ENCODE measurements at places on chromosomes 6 and 20.

- DNase-seq: no peak
Measured at GRCh38 chr20:47406849-47407682, 50.6 kb upstream of the ZMYND8 start.

GRCh38 chr6:36793913-36794712 lies 45.1 kb downstream of the CPNE5 start:
- peak; percentile 17 for DNase-seq

DNA sequence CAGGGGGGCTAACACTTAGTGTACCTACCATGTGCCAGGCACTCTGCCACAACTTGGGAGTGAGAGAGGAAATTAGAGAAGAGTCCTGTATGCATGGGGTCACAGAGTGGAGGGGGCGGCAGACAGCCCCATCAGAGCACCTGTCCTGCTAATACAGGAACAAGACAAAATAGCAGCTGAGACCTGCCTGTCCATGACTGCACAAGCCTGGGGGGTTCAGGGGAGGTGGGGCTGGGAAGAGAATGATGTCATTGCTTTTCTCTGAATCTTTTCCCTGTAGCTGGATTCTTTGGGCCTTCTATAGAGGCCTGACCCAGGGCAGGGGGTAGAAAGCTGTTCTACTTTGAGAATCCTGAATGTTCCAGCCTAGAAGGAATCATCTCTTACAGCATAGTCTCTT lies 37.4 kb downstream of the FOXP4 start:
- DNase-seq: no peak

DNA sequence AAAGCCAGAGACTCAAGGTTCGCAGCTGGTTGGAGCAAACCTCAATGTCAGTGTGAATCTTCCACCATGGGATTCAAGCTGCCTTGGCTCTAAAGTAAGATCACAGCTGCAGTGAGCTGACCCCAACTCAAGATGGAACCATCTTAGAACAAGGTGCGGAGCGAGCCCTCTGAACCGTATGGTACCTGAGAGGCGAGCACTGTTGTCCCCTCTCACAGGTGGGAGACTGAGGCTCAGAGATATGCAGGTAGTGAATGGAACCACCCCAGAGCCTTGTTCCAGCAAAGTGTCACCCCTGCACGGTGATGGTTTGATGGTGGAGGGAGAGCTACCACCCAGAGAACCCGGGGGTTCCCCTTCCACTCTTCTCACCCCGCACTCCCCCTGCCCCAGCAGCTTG lies 52.5 kb downstream of the BMP7 start:
- no peak for DNase-seq

- no peak for DNase-seq
Measured at GRCh38 chr20:16195671-16196070, 377.6 kb downstream of the KIF16B start.

DNA sequence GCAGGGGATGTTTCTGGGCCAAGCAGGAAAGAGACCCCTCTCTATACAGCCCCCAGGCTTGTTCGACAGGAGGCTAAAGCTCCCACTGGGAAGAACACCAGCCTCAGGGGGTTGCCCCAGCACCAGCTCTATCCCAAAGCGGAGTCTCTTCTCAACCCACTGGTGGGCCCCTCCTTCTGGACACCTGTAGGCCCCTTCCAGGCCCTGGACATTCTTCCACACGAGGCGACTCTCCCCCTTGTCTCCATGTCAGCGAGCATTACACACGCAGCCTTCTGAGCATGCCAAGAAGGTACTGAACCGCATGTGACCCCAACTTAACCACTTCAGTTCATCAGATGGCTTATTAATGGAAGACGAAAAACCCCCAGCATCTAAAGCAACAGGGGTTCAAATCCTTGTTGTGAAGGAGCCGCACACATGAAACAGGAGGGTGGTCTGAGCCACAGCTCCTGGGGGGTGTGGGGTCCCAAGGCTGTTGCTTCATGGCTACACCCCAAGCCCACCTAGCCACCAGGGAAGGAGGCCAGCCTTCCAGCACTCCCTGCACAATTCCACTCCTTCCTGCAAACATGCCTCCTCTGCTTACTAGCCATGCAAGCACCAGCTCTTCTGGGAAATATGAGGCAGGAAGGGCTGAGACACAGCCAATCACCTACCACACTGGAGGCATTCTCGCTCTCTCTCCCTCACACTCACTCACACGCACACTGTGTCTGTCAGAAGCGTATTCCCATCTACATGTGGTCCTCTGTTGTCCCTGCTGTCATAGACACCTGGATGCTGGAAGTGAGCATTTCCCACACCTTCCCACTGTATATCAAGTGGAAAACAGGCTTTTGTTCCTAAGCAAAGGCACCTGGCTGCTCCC lies 104.5 kb downstream of the NOL4L start:
- peak; percentile 46 for DNase-seq

DNA sequence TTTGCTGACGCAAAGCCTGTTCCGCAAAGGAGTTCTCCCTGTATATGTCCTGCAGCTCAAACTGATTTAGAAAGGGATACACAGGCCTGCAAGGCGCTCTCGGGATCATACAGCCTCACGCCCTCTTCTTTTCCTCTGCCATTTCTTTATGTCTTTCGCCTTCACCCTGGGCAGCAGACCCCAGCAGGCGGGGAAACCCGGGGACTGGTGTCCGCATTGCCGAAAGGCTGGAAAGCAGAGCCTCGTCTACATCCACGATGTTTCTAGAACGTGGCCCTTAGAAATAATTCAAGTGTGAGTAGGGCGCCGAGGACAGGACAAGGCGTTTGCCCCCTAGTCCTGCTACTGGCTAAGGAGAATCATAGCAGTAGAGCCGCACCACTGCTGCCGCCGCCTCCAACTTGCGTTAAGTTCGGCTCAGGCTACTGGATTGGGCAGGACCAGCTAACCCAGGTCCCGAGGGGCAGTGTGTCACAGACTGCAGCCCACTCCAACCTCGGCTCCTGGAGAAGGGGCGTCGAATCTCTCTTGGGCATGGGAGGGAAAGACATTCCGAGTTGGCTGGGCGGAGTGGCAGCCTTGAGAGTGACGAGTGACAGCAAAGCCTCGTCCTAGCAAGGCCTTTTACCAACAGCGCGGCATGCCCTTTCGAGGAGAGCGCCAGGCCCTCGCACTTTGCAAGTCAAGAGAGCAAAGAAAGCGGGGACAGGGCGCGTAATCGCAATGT lies 2.6 kb upstream of the TBX18 start:
- no peak for DNase-seq

- DNase-seq: no peak
Measured at GRCh38 chr20:49567421-49568277, at the start of gene PTGIS. PTGIS (minus strand) TSS chr20:49568137; CDS start chr20:49568116, 21 bp downstream.

DNA sequence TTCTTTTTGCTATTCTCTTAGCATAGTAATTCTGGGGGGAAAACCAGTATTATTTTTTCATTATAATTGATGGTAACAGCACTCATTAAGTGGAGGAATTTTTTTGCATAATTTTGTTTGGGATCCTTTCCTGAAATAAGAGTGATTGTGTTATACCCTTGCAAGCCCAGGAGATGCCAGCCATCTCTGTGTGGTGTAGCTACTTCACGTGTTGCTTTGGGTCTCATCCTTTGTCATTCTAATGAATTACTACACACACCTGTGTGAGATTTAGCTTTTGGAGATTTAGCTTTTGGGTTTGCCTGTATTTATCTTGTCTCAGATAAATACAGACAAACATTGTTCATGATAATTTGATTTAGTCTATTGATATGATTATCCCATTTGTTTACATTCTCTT lies 76.5 kb downstream of the SH3BGRL2 start:
- no peak for DNase-seq

DNA sequence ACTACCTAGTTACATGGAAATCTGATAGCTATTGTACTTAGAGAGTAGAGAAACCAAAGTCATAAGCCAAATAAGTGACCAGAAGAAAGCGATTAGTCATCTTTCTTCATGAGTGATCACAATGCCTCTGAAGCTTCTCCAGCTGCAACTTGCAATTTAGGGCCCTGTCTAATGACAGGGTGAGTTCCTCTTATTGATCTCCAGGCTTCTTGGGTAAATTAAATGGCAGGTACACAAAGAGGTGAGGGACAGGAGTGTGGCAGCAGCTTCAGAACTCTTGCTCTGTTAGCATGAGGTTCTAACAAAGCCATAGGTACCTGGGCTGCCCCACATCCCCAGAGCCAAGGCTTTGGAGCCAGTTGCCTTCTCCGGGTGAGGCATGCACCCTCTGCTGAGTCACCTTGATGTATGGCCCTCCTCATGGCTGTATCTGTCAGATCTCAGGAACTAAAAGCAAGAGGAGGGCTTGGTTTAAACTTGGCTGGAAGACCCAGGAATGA lies 60.8 kb downstream of the PRDM1 start:
- DNase-seq: no peak

- DNase-seq: peak; percentile 1
Measured at GRCh38 chr6:13733178-13733887, 21.7 kb upstream of the RANBP9 start.

- no peak for DNase-seq
Measured at GRCh38 chr6:145047891-145048290, 687.4 kb downstream of the EPM2A start.
